BJ (cell line): ENCODE measurements at places on chromosomes 13 and 19.

DNA sequence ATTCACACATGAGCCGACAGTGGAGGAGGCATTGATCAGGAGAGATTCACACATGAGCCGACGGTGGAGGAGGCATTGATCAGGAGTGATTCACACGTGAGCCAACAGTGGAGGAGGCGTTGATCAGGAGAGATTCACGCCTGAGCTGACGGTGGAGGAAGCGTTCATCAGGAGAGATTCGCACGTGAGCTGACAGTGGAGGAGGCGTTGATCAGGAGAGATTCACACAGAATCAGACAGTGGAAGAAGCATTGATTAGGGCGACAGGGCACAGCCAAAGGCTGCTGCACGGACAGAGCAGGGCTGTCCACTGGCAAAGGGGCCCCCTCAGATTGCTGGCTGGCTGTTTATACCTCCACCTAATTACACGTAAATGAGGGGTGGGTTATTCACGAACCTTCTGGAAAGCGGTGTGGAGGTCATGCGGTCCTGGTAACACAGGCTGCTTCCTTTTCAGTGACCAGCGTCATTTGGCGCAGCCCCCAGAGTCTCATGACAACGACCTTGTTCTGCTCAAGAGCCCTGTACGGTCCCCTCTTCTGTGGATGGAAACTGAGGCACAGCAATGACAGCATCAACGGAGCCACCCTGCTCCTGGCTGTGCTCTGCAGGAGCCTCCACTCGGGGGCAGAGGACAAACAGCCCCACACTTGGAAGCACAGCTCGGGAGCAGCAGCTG, 50.6 kb upstream of the GAS6 start:
- no peak for DNase-seq

DNA sequence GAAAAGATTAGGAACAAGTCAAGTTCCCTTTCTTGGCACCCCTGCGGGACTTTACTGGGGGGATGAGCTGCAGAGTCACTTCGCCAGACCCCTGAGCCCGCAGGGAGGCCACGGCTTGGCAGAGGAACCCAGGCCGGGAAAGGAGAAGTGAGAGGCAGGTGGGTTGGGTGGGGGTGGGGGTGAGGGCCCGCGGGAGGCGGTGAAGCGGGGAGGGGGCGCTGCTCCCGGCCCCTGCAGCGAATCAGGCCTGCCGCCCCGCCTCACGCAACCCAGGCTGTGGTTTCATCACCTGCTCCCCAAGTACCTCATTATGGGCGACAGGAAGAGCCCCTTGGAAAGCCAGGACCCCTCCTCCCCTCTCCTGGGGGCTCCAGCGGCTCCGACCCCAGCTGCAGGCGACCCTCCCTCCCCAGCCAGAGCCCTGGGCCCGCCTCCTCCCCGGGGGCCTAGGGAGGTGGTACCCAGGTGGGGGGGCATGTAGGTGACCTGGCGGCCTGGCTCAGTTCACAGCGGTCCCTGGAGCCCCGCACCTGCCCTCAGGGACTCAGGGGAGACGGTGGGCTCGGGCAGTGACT, 9.5 kb downstream of the MEF2B start:
- DNase-seq, result no peak

DNA sequence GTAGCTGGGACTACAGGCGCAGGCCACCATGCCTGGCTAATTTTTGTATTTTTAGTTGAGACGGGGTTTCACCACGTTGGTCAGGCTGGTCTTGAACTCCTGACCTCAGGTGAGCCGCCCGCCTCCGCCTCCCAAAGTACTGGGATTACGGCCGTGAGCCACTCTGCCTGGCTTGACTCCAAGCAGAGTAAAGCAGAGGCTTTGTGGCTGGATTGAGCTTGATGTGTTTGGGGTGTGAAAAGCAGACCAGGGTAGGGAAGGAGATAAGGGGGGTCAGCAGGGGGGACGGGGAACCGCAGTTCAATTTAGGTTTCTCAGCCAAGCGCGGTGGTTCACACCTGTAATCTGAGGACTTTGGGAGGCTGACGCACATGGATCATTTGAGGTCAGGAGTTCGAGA, 4.2 kb upstream of the CLPP start:
- DNase-seq, result no peak

DNA sequence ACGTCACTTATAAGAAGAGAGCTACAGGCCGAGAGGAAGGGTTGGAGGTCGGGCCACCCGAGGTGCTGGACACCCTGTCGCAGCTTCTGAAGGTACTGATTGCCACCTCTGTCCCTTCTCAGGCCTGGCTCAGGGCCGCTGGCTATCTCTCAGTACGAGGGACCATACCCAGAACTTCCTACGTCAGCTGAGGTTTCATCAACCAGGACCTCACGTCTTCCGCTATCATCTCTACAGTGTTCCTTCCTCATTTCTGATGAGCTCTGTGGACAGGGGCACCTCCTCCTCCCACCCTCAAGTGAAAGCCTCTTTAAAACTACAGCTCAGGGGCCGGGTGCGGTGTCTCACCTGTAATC, 58.2 kb upstream of the USE1 start:
- DNase-seq, result no peak

DNA sequence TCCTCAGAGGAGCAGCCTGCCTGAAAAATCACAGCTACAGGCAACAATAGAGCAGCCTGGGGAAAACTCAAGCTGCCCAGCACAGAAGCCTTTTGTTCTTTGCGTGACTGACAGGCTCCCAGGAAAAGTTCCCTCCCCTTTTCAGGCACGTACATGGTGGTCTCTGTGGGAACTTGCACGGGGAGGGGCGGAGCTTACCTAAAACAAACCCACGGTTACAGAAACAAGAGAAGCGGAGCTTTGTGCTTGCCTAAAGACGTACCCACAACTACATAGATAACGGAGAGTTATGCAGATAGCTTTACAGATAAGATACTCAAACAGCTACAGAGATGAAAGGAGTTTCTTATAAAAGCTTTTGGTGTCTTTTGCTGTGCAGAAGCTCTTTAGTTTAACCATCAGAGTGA, 11.4 kb downstream of the ETFB start:
- no peak for DNase-seq

- DNase-seq, result no peak
Observed at GRCh38 chr19:38736413-38737280, 7.6 kb downstream of the CAPN12 start.

GRCh38 chr19:56144376-56144775, 3.3 kb downstream of the ZNF444 start:
- DNase-seq, result no peak

- no peak for DNase-seq
Observed at GRCh38 chr19:34505321-34506025, 23.9 kb downstream of the WTIP start.

GRCh38 chr13:99871249-99871898, 100.2 kb downstream of the ZIC5 start:
- no peak for DNase-seq

GRCh38 chr19:17160908-17161307, 54.2 kb upstream of the USE1 start:
- no peak for DNase-seq

DNA sequence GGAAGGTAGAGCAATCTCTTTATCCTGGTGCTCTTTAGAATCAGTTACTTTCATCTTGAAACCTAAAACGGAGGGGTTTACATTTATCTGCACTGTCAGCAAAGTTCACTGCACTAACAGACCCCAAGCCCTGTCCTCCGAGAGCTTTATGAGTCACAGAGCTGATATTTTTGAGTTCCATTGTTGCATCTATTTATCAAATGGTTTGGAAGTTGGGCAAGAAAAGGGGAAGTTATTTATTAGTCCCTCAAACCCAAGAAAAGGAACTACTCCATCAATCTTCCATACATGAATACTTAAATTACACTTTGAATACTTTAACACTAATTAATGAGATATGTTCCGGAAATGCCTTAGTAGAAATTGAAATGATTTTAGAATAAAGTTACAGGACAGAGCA, 55.5 kb downstream of the EDNRB start:
- no peak for DNase-seq

- DNase-seq, result no peak
Observed at GRCh38 chr13:112204346-112205327, 137.7 kb downstream of the SOX1 start.

GRCh38 chr13:114212158-114212495, 22.6 kb upstream of the CDC16 start:
- no peak for DNase-seq

- DNase-seq, result no peak
Observed at GRCh38 chr13:49638030-49638743, 9.9 kb downstream of the ARL11 start.

DNA sequence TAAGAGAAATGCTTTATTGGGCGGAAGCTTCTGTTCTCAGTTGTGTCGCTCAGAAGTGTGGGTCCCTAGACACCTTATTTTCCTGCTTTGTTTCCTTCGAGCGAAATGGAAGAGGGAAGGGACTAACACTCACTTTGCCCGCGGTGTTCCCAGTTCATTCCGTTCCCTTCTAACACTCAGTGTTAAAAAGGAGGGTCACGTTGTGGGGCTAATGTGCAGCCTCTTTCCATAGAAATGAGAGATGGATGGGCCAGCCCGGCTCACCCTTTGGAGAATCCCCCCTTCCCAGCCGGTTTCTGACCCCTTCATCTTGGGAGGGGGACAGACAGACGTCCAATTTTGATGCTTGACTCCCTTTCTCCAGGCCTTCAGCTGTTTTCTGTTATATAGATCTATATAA, 2.3 kb downstream of the ATP11A start:
- no peak for DNase-seq

DNA sequence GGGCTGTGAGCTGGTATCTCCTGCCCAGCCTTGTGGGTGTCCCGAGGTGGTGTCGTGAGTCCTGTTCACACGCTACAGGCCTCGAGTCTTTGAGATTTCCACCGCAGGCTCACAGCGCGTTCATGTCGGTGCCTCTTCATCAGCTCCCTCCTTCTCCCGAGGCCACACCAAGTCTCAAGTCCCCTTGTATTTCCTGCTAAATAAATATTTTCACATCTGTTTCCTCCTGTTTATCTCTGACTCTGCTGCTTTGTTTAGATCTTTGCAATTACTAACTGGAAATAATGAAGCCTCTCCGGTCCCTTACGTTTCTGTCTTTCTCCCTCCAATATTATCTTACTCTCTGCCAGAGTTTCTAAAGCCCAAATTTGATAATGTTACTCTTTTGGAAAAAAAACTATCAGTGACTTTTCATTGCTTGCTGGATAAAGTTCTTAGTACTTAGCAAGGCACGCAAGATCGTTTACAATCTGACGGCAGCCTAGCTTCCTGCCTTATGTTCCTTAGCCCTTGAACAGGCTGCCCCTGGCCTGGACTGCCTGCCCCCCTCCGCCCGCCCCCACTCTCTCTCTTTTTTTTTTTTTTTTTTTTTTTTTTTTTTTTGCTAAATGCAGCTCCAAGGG, 130.5 kb upstream of the RNF113B start:
- no peak for DNase-seq

DNA sequence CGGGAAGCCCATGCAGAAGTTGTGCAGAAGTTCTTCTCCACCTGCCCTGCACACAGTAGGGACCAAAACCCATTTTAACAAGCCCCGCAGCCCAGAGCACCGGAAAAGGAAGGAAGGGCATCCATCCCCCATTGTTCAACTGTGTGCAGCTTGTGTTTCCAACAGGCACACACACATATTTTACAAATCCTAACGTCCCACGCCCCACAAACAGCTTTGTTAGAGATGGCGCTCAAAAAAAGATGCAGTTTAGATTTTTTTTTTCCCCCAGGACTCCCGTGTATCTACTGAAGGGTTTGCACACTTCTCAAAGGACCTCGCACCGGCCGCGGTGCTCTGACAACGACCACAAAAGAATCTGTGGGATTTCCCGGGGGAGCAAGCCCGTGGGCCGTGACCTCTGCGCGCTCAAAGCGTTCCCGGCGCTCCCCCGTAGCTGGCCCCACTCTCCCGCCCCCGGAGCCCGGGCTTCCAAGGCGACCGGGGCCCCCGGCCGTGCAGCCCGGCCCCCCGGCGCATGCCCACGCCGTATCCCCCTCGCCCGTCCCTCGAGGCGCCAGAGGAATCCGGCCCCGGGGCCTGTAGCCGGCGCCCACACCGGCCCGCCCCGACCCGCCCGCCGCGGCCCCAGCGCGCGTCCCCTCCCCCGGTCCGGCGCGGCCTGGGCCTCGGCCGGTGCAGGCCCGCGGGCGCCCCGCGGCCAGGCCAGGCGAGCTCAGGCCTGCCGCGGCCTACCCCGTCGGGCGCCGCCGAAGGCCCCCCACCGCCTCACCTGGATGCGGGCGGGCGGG, 523 bp downstream of the ELAVL1 start:
- DNase-seq, result no peak

DNA sequence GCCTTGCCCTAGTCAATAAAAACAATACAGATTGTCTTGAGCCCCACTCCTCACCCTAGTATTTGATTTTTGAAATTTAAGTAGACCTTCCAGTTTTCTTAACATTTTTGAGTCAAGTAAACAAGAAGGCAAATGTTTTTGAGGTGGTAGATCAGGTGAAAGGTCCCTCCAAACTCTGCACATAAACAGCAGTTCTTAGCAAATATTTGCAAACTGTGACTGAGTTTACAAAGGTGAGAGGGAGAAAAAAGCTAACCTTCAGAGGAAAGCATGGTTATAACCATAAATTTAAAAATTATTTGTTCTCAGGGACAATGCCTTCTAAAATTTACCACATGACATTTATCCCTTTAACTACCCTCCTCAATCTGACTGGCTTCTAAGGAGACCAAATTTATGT, 84.6 kb upstream of the PCDH17 start:
- DNase-seq, result no peak

DNA sequence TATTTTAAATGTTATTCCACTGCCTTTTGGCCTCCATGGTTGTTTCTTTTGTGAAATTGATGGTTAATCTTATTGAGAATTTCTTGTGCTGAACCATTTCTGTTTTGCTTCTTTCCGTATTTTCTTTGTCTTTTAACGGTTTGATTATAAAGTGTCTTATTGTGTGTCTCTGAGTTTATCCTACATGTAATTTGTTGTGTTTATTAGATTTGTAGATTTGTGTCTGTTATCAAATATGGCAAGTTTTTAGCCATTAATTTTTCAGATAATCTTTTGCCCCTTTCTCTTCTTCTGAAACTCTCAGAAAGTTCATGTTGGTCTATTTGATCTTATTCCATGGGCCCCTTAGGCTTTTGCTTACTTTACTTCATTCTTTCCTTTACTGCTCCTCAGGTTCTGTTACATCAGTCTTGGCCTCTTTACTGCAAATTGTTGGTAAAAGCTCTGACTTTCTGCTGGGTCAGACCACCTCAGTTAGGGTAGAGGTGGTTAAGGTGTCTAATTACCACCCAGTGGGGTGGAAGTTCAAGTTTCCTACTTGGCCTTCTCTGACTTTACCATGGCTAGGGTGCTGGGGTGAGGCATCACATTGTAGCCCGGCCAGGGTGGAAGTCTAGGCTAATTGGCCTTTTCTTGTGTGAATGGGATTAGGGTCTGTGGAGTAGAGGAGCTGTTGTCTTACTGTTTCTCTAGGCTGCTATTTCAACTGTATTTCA, 58.3 kb downstream of the ZMYM2 start:
- no peak for DNase-seq
